Cardiac fibroblast (primary cell): ENCODE measurements at places on chromosomes 2 and 18.
A peak's percentile ranks its signal among the peaks of the same experiment; 100 is the strongest.

- no peak for DNase-seq
Measured at GRCh38 chr18:78641689-78642231, 337.9 kb upstream of the SALL3 start.

DNA sequence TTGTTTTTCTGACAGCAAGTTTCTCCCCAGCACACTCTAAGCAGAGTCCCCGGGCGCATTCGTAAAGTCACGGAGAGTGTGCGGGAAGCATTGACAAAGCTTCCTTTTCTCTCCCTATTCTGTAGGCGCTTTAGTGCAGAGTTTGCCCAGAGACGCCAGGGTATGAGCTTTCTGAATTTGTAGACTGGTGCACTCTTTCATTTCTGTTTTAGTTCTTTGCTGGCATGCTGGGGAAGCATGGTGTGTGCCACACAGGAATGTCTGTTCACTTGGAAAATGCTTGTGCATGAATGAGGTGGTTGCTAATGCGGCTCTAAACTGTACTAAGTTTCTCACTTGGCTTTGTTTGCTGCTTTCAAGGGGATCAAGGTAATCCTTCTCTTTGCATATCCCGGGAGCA is 102.6 kb downstream of the RTN4 start:
- no peak for DNase-seq

GRCh38 chr2:16346671-16347070 is 319.0 kb downstream of the CYRIA start:
- DNase-seq = no peak

GRCh38 chr2:62966991-62967390 is 83.6 kb upstream of the OTX1 start:
- DNase-seq = no peak

GRCh38 chr2:227150222-227150936 is 13.6 kb downstream of the COL4A4 start:
- DNase-seq = no peak

DNA sequence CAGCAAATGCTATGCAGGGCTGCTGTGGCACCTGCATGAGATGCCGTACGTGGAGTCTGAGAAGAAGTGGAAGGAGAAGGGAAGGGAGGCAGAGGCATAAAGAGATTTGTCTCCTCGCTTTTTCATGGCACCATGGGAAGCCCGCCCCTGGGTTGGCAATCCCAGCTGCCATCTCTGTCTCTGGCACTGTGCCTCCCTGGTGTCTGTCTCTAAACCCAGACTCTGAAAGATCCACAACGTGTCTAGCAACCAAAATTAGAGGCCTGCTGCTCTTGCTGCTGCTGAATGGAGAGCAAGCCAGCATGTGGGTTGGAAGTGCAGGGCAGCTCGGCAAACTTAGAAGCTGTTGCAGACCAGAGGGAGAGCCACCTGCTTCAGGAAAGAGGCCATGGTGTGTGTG is 53.1 kb downstream of the INO80C start:
- DNase-seq = no peak

DNA sequence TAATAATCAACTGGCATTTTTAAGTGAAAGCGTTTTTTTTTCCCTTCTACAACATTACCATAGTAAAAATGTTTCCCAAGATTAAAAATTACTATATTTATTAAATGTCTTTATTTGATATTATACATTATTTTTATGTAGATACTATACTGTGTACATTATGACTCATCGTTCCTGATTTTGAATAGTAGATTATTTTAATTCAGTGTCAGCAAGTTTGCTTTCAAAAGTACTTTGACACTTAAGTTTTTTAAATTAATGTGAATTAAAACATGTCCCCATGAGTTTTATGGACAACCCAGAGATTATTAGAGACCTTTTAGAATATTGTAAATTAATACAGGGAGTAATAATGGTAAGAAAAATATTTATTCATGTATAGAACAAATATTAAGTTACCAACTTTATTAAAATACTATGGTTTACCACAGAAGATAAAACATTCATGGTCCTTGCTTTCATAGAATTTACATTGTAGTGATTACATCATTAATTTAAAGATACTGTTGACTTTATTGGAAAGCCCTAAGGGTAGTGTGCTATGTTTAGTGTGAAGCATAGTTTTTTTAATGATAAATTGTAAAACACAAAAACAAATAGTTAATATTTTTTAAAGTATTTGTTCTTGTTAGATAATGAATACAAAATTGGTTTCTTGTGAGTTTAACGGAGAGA is 21.9 kb downstream of the DYNC1I2 start:
- no peak for DNase-seq

DNA sequence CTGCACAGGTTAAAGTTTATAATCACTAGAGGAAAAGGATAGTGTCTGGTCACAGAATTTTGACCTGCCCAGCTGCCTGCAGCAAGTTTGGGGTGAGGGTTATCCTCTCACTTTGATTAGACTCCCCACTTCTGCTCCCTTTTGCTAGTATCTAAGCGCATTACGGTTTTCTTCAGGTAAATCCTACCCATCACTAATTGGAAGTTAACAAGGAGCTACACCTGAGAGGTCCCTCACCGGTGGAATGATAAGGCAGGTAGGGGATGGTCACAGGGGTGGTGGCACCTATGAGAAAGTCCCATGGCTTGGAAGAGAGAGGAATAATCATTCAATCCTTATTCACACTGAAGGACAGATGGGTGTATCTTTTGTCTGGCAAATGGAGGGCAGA is 7.6 kb downstream of the BCL2 start:
- no peak for DNase-seq

- DNase-seq = no peak
Measured at GRCh38 chr18:47680488-47680887, 250.0 kb downstream of the SMAD2 start.

- peak; percentile 98 for DNase-seq
Measured at GRCh38 chr2:195656859-195657633, at the start of gene SLC39A10. Gene SLC39A10 (plus strand): TSS chr2:195657226. CDS start chr2:195680043, 22,817 bp downstream.

DNA sequence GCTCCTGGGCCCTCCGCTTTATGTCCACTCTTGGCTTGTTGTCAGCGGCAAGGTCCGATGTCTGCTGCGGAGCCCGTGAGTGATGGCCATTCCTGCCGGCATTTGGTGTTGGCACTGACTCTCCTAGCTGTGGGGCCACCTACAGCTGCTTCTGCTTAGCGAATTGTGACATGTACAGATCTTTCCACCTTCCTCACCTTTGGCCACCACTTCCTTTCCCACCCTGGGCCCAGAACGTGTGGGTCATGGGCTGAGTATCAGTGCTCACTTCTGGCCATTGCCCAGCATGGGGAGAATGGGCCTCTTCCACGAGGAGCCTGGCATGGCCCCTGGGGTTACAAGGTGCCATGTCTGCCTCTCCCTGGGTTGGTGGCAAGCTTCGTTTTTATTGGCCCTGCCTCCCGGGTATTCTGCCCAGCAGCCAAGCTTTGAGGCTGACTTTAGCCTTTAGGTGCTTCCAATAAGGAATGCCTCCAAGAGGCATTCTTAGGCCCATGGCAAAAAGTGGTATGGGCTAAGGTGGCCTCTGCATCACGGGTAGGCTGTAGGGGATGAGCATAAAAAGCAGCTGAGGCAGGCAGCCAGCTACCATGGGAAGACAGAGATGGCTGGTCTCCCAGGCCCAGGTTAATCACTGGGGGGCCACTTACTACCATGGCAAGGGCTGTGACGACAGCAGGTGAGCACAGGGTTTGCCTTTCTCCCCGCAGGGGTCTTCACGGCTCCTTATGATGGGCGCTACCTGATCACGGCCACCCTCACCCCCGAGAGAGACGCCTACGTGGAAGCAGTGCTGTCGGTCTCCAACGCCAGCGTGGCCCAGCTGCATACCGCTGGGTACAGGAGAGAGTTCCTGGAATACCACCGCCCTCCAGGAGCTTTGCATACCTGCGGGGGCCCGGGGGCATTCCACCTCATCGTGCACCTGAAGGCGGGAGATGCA is 65.8 kb downstream of the EMILIN2 start:
- DNase-seq = no peak

DNA sequence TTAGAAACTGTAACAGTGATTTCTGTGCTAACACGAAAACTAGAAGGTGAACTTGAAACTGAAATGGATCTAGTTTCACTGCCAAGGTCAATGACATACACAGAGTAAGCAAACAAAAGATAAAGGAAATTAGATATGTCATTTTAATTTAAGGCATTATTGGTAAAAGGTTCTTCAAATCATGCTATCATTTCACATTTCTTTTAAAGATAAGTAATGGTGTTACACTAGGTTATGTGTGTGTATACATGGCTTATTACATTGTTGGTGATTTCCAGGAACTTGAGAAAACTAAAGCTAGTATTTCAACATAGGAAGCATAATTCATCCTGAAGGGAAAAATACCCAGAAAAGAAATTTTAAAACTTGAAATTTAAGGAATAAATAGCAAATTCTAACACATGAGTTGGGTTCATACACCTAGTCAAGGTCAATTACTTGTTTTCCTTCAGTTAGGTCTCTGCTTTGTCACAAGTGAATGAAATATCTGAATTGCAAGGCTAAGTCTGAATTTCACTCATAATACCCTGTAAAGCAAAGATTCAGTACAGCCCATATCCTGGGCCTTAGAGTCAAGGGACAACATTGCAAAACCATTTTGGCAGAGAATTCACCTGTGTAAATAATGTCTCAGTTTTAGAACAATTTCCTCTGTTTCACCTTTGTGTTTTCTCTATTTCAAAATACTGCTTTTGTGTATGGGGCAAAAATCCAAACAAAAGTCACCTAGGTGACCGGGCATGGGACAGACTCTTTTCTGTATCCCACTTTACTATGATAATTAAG is 141.6 kb downstream of the SRBD1 start:
- peak; percentile 72 for DNase-seq

- peak; percentile 85 for DNase-seq
Measured at GRCh38 chr2:9539531-9539930, 16.1 kb downstream of the ADAM17 start.

DNA sequence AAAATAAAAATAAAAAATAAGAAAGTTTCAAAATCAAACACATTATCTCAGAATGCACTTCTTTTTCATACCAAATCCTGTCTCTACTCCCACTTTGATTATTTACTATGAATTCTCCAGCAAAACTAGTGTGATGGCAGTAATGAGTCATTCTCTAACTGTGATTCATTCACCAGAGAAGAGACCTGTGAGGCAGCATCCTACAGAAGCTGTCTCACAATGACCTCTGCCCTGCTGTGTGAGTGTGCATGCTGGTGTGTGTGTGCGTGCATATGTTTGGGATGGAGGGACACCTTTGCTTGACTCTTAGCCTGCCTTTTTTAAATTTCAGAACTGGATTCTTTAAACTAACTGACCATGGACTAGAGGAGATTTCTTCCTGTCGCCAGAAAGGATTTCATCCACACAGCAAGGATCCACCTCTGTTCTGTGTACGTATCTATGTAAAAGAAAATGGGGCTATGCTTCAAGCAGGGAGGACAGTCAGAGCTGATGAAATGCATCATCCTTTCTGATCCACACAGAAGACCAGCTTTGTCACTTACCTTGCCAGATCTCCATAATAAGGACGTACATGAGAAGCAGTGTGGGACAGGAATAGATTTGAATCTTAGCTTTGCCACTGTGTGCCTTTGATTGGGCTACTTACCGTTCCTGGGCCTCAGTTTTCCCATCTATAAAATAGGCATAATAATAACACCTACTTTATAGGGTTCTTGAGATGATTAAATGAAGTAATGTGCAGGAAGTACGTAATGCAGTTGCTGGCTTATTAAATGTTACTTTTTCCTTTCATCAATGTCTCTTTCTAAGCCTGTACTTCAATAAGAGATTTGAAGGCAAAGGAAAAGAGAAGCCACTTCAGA is 31.2 kb downstream of the STAMBP start:
- peak; percentile 87 for DNase-seq

DNA sequence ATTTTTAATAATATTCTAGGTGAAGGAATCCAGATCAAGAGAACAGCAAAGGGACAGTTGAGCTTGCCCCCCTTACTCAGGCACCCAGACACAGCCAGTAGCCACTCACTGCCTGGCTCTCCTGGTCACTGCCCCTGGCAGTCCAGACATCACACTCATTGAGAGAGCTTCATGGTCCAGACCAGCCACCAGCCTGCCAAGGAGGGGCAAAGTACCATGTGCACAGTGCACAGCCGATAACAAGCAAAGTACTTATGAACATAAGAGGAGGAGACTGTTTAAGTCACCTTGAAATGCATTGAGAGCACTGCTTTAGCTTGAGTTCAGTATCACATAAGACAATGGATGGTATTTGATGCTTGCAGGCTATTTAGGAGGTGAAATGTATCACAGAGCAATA is 21.6 kb upstream of the CYRIA start:
- DNase-seq = no peak

DNA sequence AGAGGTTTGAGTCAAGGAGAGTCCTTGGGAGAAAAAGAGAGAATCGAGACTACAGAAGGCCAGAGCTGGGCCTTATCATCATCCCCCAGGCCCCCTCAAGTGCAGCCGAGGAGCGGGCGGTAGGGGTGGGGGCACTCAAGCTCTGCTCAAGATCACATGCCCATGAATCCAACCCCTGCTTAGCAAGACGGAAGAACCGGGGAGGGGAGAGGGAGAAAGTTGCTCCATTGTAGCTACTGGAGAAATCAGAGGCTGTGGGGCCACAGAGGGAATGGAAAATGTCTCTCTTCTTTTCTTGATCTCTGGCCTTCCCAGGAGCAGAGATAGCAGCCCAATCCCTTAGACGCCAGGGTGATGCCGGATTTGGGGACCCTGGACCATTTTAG is 14.6 kb downstream of the SLC4A3 start:
- DNase-seq = no peak

- no peak for DNase-seq
Measured at GRCh38 chr2:144325086-144325485, 194.8 kb downstream of the ZEB2 start.

DNA sequence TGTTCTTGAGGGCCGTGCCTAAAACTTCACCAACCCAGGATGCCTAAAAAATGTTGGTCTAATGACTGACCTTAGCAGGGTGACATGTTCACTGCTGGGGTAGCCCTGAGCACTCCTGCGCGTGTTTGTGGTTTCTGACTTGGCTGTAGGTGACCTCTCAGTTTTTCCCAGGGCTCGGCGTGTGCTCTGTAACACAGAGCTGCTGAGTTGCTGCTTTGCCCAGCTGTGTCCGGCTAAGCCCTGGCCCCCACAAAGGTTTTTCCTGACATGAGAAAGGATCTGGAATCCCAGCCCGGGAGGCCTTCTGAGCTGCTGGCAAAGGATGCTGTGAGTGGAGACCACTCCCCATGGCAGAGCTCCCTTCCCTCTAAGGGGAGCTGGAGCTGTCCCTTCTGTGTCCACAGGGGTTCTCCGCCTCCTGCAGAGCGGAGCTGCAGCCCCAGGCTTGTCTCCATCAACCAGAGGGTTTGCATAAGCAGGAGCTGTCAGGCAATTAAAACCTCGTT is 52.7 kb downstream of the CRIM1 start:
- DNase-seq = peak; percentile 80

- no peak for DNase-seq
Measured at GRCh38 chr2:131543385-131543891, 15.8 kb downstream of the CCDC74A start.

- peak; percentile 91 for DNase-seq
Measured at GRCh38 chr2:100292022-100292580, 30.2 kb downstream of the LONRF2 start.

- peak; percentile 78 for DNase-seq
Measured at GRCh38 chr18:40867459-40867858, 1087.6 kb upstream of the PIK3C3 start.

GRCh38 chr2:222459983-222460382 is 35.6 kb downstream of the SGPP2 start:
- no peak for DNase-seq

- DNase-seq = no peak
Measured at GRCh38 chr2:106284691-106285202, 90.6 kb upstream of the UXS1 start.

- peak; percentile 68 for DNase-seq
Measured at GRCh38 chr2:212998626-212999359, 152.6 kb downstream of the IKZF2 start.

GRCh38 chr2:160408173-160408958 is 85.2 kb downstream of the RBMS1 start:
- no peak for DNase-seq
